LoVo (cell line): ENCODE measurements at places on chromosomes 4 and X.
A peak's percentile ranks its signal among the peaks of the same experiment; 100 is the strongest.

- DNase-seq: peak; percentile 72
These were observed 444.7 kb downstream of the IQCM start for GRCh38 chr4:149370785-149371420.

GRCh38 chrX:57899064-57899463, 11.2 kb downstream of the ZXDA start:
- DNase-seq: no peak

DNA sequence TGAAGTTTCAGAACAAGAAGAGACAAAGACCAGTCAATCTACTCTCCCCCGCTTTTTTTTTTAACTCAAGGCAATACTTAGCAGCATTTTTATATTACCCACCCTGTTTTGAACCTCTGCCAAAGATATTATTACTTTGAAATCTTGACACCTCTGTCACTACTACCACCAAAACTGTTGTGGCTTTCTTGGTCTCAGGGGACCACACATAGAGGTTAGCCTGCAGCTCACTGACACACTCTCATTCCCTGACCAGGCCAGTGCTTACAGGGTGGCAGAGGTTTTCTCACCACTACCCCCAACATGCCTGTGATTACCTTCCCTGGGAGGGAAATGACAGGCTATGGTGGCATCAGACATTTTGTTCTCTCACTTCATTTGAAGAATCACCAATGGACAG, 137.4 kb upstream of the STIM2 start:
- no peak for DNase-seq

GRCh38 chrX:1673337-1673736, 58.5 kb downstream of the ASMT start:
- peak; percentile 34 for DNase-seq

DNA sequence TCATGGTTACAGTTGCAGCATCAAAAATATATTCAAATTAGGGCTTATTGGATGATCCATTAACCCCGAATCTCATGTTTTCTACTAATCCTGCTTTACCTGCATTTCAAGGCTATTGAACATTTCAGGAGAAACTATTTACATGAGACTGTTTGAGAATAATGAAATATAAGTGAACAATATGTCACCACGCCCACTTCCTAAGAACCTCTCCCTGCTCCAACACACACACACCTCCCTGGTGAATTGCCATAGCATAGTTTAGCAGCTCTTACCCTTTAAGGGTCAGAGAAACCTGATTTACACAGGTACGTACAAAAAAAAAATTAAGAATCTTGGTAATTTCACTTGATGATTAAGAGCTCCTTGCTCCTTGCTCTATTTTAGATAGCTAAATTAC, 113.4 kb downstream of the ANXA5 start:
- DNase-seq: no peak

GRCh38 chrX:47224266-47224895, 5.9 kb downstream of the CDK16 start:
- no peak for DNase-seq

DNA sequence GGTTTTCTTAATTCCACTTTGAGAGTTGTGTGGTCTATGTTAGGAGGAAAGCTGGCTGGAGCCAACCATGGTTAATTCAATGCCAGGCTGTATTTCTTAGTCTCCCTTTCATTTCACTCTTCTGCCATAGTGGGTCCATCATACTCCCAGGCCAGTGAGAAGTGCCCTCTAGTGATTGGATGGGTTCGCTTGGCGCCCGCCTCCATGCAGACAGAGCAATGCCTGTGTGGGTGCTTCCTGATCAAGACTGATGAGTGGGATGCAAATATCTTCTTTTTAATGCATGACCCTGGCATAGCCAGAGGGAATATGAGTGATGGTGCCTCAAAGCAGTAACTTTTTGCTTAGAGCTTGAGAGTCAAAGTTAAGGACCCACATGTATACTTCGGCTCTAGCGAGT, 6.4 kb downstream of the BMX start:
- DNase-seq: no peak

DNA sequence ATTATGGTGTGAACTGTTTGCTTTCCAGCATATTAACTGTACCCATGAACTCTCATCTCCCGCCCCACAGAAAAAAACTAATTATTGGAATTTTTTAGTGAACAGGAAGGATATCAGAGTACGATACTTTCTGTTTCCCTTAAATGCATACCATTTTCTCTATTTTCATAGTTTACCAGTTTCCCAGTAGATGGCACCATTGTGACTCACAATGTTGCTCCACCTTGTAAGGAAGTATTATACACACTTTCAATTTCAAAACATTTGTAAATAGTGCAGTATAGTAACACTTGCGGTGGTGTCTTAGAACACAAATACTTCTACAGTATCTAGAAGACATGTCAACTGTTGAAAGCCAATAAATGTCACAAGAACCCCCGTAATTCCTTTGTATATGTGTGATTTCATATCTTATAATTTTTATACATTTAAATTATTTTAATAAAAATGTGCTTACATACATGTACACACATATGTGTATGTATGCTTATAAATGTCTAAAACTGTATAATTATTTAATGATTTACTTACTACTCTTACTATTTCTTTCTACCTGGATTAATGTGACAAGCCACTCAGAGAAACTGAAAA, 167.3 kb downstream of the SLIT2 start:
- peak; percentile 58 for DNase-seq

DNA sequence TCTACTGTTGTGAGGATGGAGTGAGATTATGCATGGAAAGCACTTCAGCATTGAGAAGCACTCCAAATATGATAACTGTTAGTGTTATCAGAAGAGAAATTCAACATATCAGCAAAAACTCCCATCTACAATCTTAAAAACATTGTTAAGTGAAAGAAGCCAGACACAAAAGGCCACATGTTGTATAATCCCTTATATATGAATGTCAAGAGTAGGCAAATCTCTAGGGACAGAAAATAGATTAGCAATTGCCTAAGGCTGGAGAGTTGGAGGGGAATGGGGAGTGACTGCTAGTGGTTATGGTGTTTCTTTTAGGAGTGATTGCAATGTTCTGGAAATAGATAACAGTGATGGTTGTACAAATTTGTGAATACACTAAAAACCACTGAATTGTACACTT, 122.5 kb upstream of the LNX1 start:
- DNase-seq: no peak

DNA sequence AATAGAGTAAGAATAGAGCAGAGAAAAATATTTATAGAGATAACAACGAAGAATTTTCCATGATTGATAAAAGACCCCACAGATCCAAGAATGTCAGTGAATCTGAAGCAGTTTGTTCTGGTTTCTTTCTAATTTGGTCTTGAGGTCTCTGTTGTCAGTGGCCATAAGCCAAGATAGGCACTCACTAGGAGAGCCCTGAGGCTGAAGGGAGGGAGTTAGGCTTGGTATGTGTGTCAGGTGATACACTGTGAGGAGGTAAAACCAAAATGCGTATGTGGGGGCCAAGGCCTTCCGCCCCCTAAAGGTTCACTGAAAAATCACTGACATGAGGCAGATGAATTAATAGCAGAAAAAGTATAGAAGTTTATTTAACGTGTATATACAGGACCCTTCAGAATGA, 382.3 kb upstream of the HTR2C start:
- DNase-seq: no peak

- DNase-seq: no peak
These were observed 145.5 kb upstream of the FAM241A start for GRCh38 chr4:111999801-112000200.

DNA sequence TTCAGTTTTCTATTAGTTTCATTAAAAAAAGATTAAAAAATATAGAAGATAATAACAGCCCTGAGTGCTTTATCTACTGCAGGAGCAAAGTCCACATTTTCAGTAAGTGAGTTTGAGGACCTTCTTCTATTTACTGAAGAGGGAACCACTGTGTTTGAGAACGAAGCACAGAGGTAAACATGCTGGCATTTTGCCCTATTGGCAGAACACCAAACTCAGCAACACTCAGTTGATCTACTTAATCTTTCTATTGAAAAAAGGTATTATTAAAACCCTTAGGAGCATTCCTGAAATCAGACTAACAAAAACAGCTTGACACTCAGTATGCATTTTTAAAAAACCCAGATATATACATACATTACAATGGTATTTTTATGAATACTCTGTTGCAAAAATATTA, 1496.7 kb downstream of the TECRL start:
- no peak for DNase-seq

GRCh38 chrX:110120025-110120424, 117.1 kb downstream of the TMEM164 start:
- DNase-seq: no peak
